ENCODE measurements at places on chromosomes 3 and 15. TPM values are rescaled to one million over a fixed set of nuclear protein-coding genes. Genes with fewer than 3 reads are reported as not detected.

The RAD18 gene
- 8.6 TPM for total RNA-seq

The NR2E3 gene
- 0.06 TPM for total RNA-seq

The IQCB1 gene
- total RNA-seq: 12.4 TPM

The HGD gene
- total RNA-seq: 0.19 TPM

The SH2D7 gene
- not detected for total RNA-seq

The CAMP gene
- total RNA-seq: not detected

The DAZL gene
- not detected for total RNA-seq

The ACTC1 gene
- total RNA-seq: not detected

The MYL3 gene
- total RNA-seq: not detected

The LRRIQ4 gene
- total RNA-seq: 0.06 TPM

The CYP19A1 gene
- total RNA-seq: 0.56 TPM

The THSD4 gene
- total RNA-seq: 21.9 TPM

The LRRN1 gene
- not detected for total RNA-seq

The LRTM1 gene
- not detected for total RNA-seq

The PLAAT1 gene
- not detected for total RNA-seq

The USP4 gene
- total RNA-seq: 22.7 TPM

The TRPC1 gene
- 28.4 TPM for total RNA-seq

The BUB1B gene
- 21.9 TPM for total RNA-seq

The LDHAL6B gene
- not detected for total RNA-seq

The PATL2 gene
- 0.62 TPM for total RNA-seq

The SNRPA1 gene
- 15.7 TPM for total RNA-seq

The KNSTRN gene
- total RNA-seq: 29.3 TPM

The TLR9 gene
- total RNA-seq: under 0.01 TPM

The ADAMTS9 gene
- 12.3 TPM for total RNA-seq

The LNP1 gene
- 5.0 TPM for total RNA-seq

The KLF15 gene
- 2.9 TPM for total RNA-seq

The THAP10 gene
- 2.1 TPM for total RNA-seq

The EFCC1 gene
- total RNA-seq: under 0.01 TPM

The AMOTL2 gene
- total RNA-seq: 69.0 TPM

The CELF6 gene
- 0.13 TPM for total RNA-seq

The SPTSSB gene
- total RNA-seq: 0.44 TPM

The H1-8 gene
- not detected for total RNA-seq

The A4GNT gene
- total RNA-seq: not detected

The GOLGA8M gene
- 1.3 TPM for total RNA-seq

The SUCNR1 gene
- 41.8 TPM for total RNA-seq

The LINGO1 gene
- total RNA-seq: under 0.01 TPM

The SCAANT1 gene
- total RNA-seq: not detected

The SLC22A14 gene
- 0.12 TPM for total RNA-seq

The ISLR2 gene
- total RNA-seq: not detected

The REC114 gene
- total RNA-seq: not detected

The STRC gene
- not detected for total RNA-seq

The IL17RE gene
- 3.5 TPM for total RNA-seq

The PIGZ gene
- 5.4 TPM for total RNA-seq

The C3orf85 gene
- total RNA-seq: not detected

The TMEM158 gene
- 5.4 TPM for total RNA-seq

The FAM81A gene
- 0.25 TPM for total RNA-seq

The RETNLB gene
- total RNA-seq: not detected

The SRPRB gene
- 64.0 TPM for total RNA-seq

The TGM5 gene
- not detected for total RNA-seq

The MASP1 gene
- 1.2 TPM for total RNA-seq

The STRIT1 gene
- not detected for total RNA-seq

The GATM gene
- total RNA-seq: 0.37 TPM

The GRAMD1C gene
- total RNA-seq: 12.6 TPM

The POLG gene
- 56.3 TPM for total RNA-seq

The GOLGA6D gene
- not detected for total RNA-seq

The NRG4 gene
- total RNA-seq: not detected

The TRH gene
- not detected for total RNA-seq

The RARB gene
- 6.9 TPM for total RNA-seq

The PRRT3 gene
- 2.5 TPM for total RNA-seq

Measured in aortic smooth muscle cell (primary cell).